ENCODE measurements at places on chromosomes 1 and 21.

- no peak for DNase-seq
Observed at GRCh38 chr1:12284486-12284885, 54.7 kb downstream of the VPS13D start.

- DNase-seq: no peak
Observed at GRCh38 chr1:41583658-41584547, 99.4 kb upstream of the EDN2 start.

DNA sequence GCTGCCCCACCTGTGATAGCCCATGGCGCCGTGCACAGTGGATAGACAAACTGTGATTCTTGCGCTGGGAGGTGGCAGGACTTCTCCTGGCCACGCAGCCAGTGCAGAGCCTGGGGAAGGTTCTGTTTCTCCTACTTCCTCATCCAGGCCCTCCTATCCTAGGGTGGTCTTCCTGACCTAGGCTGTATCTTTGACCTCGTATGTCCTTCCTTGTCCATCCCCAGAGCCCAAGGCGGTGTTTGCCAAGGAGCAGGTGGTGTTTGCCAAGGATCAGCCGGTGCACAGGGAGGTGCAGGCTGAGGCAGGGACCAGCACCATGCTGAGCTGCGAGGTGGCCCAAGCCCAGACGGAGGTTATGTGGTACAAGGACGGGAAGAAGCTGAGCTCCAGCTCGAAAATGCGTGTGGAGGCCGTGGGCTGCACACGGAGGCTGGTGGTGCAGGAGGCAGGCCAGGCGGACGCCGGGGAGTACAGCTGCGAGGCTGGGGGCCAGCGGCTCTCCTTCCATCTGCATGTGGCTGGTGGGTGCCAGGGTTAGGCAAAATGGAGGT, 63.9 kb downstream of the OBSCN start:
- DNase-seq: no peak

GRCh38 chr1:15765495-15766194, 7.0 kb downstream of the FBLIM1 start:
- no peak for DNase-seq

- no peak for DNase-seq
Observed at GRCh38 chr21:27078915-27079314, 112.0 kb upstream of the ADAMTS5 start.

- DNase-seq: no peak
Observed at GRCh38 chr1:3506943-3507342, 52.5 kb downstream of the ARHGEF16 start.

- no peak for DNase-seq
Observed at GRCh38 chr1:85683292-85684025, 24.8 kb downstream of the ZNHIT6 start.

DNA sequence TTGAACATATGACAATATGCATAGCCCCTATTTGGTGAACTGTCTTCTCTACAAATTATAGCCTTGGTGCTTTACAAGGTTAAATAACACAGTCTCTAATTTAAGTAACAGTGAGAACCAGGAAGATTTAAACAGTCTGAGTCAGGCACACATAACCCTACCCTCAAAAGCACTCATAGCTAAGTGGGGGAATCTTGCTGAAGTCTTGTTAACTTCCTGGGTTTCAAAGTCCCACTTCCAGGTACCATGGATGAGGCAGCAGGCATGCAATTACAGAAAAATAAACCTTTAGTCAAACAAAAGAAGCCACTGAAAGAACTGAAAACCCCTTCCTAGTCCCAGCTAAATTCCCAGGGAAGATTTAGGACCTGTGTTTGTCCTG, 147.6 kb downstream of the PBX1 start:
- no peak for DNase-seq

GRCh38 chr1:8660411-8660828, 157.0 kb downstream of the RERE start:
- DNase-seq: no peak

- no peak for DNase-seq
Observed at GRCh38 chr1:204968951-204969350, 74.1 kb upstream of the CNTN2 start.

DNA sequence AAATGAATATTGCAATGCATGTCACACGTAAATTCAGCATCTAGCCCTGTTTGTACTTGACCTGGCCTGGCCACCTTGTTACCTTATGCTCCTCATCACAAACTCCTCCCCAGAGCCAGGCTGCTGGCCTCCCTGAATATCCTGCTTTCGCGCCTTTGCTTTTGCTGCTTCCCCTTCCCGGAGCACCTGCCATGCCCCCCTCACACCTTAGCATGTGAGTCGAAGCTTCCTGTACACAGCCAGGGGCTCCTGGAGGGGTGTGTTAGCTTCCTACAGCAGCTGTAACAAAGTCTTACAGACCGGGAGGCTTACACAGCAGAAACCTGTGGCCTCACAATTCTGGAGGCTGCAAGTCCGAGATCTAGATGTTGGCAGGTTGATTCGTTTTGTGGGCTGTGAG, 60.1 kb downstream of the TLR5 start:
- DNase-seq: no peak

DNA sequence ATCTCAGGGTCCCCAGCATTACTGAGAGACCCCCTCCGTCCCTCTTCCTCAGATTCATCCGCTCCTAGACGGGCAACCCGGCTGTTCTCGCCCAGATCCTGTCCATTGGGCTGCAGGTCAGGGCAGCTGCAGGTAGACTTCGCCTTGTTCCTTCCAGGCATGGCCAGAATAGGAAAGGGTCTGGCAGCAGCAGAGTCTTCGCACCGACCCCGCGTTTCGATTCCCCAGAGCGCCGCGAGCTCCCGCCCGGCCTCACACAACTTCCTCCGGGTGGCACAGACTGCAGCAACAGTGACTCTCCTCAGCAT, 265 bp downstream of the NRDC start:
- DNase-seq: no peak

GRCh38 chr21:26840201-26840600, 5.0 kb downstream of the ADAMTS1 start:
- DNase-seq: no peak

DNA sequence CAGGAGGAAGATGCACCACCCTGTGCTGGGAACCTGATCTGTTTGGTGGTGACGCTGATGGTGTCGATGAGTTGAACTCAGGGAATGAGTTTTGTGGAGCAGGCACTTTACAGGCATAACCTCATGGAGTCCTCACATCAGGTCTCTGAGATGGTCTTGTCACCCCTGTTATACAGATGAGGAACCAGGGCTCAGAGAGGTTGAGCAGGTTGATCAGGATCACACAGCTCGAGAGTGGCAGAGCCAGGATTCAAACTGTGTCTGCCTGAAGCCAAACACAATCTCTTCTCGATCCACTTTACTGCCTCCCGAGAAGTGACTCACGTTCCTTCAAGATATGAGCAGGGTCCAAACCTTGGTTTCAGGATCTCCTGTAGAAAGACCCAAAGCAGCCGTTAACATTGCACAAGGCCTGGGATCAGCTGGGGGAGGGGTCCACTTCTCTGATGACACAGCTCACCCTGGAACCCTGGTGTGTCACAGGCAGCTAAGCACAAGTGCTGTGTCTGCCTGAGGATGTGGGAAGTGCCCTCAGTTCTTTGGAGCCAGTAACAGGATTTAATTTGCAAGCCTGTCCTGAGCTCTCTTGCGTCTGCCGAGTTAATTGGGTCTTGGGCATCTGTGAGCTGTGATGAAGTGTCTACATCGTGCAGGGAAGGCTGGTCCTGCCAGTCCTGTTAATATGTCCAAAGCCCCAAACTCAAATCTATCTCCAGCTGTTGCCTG, 65.4 kb upstream of the STUM start:
- DNase-seq: no peak

DNA sequence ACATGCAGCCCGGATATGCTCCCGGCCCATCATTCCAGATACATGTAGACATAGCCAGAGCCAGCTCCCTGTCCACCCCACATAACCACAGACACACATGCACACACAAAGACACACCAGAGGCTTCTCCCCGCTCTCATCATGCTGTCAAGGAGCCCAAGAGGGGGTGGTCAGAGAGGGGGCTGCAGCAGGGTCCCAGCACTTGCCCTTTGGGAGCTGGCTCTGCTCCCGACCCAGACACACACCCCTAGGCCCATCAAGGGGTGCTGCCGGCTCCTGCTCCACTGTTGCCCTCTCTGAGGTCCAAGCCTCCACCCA, 2.6 kb downstream of the PTAFR start:
- DNase-seq: no peak

DNA sequence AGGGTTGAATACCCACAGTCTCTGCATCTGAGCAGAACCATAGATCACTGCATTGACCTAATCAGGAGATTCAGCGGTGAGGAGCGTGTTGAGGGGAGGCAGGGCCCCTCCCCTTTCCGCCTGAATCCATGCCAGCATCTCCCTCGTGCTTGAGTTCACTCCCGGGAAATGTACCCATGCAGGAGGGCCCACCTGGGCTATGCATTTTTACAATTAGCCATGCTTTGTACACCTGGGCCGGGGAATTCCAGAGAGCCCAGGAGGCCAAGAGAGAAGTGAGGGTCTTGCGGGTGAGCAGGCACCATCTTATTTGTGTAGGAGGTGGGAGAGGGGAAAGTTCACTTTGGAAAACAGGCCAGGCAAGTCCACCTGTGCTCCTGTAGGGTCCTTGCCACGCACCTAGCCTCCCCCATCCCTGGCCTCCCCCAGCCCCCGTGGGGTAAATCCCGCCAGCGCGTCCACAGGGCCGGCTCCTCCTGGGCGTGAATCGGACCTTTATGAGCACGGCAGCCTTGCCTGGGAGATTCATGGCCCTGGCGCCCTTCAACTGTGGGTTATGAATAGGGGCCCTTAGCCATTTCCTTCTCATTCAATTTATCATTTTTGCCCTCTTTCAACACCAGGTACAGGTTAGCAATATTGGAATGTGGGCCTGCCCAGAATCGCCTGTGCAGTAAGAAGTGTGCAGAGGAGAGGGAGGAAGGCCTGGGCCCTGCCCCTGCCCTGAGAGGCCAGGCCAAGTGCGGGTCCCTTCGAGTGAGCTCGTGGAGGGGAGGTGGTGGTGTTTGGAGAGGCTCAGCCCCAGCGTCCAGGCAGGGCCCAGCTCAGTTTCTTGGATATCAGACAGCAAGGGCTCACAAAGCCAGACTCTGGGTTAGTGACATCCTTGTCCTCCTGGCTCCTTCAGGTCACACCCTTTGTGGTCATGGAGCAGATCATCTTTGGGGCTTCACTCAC, 84.4 kb upstream of the ACTRT2 start:
- no peak for DNase-seq

DNA sequence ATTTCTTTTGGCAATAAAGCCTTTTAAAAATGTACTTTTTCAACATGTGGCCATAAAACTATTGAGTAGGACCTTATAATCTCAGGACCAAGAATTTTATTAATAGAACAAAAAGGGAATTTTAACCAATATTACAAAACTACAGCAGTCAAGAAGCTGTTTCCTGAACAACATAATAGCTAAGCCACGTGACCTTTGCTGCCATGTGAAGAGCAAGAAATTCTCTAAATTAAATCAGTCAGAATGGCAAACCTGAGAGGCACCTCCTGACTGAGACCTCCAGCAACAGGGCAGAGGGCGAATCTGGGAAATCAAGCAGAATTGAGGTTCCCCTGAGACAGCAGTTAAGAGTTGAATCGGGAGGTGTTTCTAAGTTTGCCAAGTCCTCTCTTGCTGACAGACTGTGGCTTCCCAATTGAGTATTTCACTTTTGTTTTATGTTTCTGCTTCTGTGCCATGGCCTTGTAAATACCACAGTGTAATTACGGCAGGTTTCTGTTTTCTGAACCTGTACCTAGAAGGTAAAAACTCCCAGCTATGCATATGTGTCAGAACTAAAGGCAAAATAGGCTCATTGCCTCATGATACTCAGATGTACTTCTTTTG, 358.4 kb downstream of the NTNG1 start:
- no peak for DNase-seq

DNA sequence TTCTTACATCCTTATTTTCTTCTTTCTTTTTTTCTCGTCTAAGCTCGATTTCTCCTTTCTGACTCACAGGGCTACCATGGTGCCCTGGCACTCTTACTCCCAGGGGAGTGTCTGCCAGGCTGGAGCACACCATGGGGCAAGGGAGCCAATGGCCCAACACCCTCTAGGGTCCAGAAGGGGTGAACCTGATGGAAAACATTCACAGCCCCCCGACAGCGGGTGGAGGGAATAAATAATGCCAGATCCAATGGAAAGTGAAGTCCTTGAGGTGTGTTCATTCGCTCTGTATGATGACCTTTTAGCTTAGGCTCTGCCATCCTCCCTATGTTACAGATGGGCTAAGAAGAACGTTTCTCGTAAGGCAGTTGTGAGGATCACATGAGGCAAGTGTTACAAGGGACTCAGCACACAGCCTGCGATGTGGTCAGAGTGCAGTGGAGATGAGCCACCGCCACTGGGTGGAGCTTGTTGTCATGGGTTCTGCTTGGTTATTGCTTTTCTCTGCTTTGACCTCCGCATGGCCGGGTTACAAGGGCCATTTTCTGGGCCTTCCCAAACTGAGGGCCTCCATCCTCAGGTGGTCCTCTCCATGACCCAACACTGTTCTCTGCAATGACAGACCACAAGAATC, 3.5 kb upstream of the FCMR start:
- DNase-seq: peak; percentile 46

DNA sequence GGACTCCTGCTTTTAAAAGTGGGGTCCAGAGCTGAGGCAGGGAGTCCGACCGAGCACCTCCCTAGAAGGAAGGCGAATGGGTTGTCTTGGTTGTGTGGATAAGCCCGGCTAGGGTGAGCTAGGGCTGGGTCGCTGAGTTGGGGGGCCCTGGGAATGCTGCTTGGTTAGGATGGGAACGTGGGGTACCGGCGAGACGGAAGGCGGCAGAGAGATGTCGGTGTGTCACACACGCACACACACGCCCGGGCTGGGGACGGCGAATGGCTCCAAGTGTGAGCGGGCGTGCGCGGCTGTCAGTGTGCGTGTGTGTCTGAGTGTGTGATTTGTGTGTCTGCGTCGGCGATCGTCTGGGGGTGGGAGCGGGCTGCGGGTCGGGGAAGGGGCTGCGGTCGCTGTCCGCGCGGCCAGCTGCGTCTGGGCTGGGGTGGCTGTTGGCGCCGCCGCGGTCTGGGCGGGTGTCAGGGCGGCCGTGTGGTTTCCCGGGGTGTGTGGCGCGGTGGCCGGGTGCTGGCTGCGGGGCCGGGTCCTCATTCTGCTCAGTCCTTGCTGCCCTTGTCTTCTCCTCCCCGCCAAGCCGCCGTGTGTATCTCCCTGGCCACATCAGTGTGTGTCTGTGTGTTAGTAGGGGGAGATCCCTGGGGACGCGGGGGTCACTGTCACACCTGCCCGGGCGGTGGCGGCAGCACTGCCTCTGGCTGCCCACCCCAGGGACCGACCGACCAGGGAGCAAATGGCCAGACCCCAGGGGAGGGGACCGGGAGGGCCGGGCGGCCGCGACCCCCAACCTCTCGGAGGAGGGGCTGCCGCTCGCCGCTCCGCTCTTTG, 1.1 kb downstream of the EFNA3 start:
- no peak for DNase-seq

- no peak for DNase-seq
Observed at GRCh38 chr1:156276532-156276931, 6.1 kb downstream of the SMG5 start.

DNA sequence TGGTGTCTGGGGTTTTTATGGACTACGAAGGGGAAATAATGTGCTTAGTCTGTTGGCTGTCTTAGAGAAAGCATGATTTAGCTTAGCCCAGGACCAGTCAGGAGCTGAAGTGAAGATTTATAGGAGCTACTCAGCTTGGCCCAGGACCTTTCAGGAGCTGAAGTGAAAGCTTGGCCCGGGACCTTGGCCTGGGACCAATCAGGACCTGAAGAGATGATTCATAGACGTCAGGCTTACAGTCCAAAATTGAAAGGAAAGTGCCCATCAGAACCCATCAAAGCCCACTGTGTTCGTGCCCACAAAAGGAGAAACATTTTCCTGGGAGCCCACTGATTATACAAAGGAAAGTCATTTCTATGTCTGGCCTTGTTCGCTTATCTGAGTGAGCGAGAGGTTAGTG, 35.6 kb downstream of the MSTO1 start:
- no peak for DNase-seq

GRCh38 chr1:111894497-111894896, 95.0 kb downstream of the KCND3 start:
- no peak for DNase-seq

- no peak for DNase-seq
Observed at GRCh38 chr21:14913638-14914037, 151.2 kb downstream of the NRIP1 start.
